ENCODE measurements at places on chromosomes 3 and 15.
A peak's percentile ranks its signal among the peaks of the same experiment; 100 is the strongest.

GRCh38 chr3:23114432-23114831 lies 88.7 kb upstream of the UBE2E2 start:
- no peak for DNase-seq

DNA sequence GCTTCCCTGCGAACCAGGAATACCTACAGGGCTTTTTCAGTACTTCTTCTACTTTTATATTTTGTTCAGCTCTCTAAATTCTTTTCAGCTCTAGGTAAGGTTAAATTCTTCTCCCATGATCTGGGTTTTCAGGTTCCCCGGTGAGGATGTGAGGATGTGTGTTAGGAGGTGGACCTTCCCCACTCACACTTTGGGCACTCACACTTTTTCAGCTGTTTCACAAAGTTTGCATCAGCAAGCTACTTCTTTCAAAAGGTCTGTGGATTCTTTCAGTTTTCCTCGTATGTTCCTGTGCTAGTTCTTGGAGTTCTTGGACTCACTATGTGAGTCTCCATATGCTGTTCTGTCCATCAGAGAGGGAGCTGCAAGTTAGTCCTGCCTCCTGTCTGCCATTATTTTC lies 13.9 kb upstream of the OR5K2 start:
- no peak for DNase-seq

GRCh38 chr15:56739964-56740640 lies 6.8 kb upstream of the ZNF280D start:
- no peak for DNase-seq

GRCh38 chr3:100789579-100789978 lies 80.3 kb downstream of the TFG start:
- DNase-seq = no peak

DNA sequence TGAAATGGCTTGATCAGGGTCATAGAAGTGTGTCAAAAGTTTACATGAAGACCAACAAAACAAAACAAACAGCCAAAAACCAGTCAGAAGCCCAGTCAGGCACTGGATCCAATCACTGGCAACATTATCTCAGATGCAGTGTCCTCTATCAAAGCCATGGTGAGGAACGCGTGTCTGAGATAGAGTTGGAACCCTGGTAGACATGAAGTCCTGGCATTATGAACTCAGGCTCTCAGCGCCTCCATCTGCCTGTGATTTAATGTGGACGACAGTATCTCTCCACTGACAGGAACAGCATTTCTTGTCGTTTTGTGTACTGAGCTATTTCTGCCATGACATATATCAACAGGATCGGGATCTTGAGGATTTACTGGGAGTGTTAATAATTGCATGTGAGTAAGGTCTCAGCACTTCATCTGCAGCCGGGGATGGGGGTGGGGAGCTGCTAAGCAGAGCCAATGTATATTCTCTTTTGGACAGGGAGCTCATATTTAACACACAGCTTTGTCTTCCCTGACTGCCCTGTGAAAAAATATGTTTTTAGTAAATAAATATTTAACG lies 1120.0 kb downstream of the IGSF11 start:
- no peak for DNase-seq

- no peak for DNase-seq
Measured at GRCh38 chr15:90981681-90982080, 12.7 kb downstream of the PRC1 start.

DNA sequence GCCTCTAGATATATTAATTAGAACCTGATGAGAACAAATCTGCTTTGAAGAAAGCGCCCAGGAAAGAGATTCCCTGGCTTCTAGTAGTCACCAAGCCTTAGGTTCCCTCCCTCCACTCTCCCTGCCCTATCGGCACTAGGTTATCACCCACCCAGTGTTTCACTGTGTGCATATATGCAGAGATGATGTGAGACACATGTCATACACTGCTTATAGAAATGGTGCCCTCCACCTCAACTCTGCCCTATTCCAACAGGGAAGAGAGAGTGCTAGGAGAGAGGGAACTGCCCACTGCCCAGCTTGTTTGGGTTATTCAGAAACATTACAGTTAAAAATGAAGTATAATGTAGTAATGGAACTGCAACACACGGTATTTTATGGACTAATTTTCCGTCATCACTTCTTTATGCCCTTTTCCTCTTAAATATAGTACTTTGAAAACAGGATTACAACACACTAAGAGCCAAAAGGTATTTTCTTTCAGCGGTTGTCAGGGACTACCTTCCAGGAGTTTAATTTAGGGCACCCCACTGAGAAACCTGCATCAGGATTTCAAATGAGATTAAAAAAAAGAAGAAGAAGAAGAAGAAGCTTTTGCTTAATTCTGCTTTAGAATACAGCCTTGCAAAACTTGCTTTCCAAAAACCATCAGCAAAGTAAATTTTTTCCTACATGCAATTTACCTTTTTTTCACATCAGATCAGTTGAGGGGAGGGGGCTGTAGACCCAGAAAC lies 55.3 kb downstream of the MEIS2 start:
- DNase-seq = no peak

DNA sequence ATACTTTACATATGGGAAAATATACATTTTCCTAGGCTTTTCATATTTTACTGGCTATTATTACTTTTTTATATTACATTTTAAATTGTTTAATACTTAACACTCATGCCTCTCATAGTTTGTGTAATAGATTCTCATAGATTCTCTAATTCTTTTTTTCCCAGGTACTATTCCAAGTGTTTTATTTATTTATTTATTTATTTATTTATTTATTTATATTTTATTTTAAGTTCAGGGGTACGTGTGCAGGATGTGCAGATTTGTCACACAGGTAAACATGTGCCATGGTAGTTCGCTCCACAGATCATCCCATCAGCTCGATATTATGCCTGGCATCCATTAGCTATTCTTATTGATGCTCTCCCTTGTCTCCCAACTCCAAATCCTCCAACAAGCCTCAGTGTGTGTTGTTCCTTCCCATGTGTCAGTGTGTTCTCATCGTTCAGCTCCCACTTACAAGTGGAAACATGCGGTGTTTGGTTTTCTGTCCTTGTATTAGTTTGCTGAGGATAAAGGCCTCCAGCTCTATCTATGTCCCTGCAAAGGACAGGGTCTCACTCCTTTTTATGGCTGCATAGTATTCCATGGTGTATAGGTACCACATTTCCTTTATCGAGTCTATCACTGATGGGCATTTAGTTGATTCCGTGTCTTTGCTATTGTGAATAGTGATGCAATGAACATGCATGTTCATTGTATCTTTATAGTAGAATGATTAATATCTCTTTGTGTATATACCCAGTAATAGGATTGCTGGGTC lies 205.4 kb upstream of the P2RY1 start:
- DNase-seq = no peak

DNA sequence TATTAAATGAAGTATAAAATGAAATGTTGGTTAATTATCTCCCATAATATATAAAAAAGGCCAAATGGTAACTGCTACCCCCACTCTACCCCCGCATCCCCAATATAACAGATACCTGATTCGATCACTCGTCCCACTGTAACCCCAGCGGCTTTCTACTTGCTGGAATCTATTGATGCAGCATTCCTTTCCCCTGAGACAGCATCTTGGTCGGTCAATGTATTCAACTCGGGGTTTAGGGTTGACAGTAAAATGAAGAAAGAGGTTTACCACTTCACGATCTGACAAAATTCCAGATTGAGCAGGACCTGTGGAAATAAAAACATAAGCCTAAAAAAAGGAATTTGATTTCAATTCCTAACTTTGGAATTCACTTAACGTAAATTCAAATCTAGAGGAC lies 18.6 kb upstream of the C15orf40 start:
- no peak for DNase-seq

DNA sequence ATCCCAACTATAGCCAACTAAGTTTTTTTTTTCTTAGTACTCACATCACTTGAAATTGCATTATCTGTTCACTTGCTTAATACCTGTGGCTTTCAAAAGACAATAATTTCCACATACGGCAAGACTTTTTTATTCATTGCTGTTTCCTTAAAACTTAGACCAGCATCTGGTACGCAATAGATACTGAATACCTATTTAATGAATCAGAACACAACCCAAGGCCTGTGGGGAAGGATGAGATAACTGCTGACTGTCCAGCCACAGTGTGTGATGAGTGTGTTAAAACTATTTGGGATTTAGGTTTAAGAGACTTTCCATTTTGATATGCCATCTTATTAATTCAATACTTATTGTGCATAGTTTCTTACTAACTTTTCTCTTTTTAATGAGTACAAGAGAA lies 988.7 kb downstream of the NTRK3 start:
- no peak for DNase-seq

- DNase-seq = no peak
Measured at GRCh38 chr15:42046597-42046996, 25.8 kb upstream of the PLA2G4E start.

GRCh38 chr3:34155666-34156065 lies 357.2 kb downstream of the PDCD6IP start:
- no peak for DNase-seq

DNA sequence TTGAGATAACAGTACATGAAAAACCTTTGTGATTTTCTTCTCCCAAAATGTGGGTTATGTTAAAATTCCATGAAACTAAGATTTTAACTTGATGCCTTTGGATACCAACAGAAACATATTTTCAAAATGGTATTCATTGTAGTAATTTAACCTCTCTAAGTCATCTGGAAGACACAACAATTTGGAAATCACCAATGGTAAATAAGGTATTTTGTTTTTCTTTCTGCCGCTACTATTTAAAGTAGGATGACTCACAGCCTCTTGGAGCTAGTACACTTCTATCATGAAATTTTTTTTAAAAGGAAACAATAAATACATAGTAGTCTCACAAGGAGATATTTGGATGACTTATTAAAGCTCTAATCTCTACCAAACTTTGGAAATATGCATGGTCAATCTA lies 291.6 kb upstream of the VEPH1 start:
- peak; percentile 76 for DNase-seq

- peak; percentile 95 for DNase-seq
Measured at GRCh38 chr15:93302080-93302765, 213.2 kb upstream of the RGMA start.

- DNase-seq = no peak
Measured at GRCh38 chr3:167151636-167152035, 228.5 kb downstream of the ZBBX start.

- no peak for DNase-seq
Measured at GRCh38 chr15:48794697-48795134, 16.2 kb downstream of the CEP152 start.

DNA sequence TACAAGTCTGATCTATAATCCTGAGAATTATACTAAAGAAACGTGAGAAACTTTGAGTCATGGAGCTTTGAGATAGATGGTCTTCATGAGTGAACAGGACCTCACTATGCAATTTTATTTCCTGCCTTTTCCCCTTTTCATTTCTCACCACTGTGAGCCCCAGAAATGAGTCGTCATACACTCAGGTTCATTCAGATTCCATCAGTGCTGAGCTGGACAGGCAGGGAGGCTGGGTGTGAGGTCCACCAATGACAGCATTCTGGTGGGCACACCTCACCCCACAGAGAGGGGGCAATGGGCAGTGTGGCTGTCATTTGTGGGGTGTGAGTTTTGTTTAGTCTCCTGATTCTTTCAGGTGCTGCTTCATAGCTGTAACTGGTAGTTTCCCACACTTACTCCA lies 16.9 kb downstream of the TIGIT start:
- DNase-seq = no peak

GRCh38 chr15:74821091-74821789 lies 5.2 kb upstream of the CPLX3 start:
- DNase-seq = no peak

- no peak for DNase-seq
Measured at GRCh38 chr3:46065294-46065705, 38.0 kb upstream of the XCR1 start.
